Tibial artery (tissue), 4 donors: ENCODE measurements at places on chromosomes 3 and 15.

DNA sequence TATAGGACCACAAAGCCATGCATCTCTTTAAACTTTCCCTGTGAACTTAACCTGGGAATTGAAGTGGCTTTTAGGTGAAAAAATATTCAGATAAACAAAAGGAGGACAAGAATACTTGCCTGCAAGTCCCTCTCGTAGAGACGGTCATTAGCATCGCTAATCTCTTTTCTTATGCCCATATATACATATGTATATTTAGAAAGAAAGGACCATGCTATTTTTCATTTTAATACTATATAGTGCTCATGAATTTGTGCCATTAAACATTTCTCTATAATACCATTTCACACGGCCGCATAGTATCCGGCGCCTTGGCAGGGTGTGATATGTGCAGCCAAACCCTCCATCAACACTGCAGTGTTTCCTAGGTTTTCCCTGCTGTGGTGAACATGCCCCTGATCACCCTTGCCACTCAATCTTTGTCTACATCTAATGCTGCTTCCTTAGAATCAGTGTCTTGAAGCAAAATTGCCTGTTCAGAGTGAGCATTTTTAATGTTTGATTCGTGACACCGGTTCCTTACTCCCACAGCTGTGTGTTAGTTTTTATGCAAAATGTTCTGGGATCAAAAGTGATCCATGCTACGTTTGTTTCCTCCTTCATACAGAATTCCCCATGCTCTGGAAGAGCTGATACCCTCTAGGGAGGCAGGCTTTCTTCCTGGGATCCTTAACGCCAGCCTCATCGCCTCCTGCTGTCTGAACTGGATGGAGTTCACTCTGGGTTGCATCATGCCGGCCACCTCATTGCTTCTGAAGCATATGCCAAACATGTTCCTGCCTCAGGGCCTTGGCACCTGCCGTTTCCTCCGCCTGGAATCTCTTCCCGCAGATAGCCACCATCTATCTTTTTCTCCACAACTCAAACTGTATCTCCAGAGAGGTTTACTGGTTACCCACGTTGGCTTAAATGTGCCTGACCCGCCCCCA is 118.1 kb downstream of the FBLN2 start:
- H3K36me3 ChIP-seq: no peaks in the 10 kb centered on the region
- H3K27ac ChIP-seq: no peak overlapping the region
- no peak for DNase-seq
- H3K27me3 ChIP-seq: peaks cover 68% of the 10 kb centered on the region

- H3K27me3 ChIP-seq: no peaks in the 10 kb centered on the region
- peaks cover 46% of the 10 kb centered on the region for H3K4me1 ChIP-seq
- H3K36me3 ChIP-seq: no peaks in the 10 kb centered on the region
- no peak for DNase-seq
Measured at GRCh38 chr3:126104028-126104635, 20.2 kb upstream of the SLC41A3 start.

- H3K27me3 ChIP-seq: no peaks in the 10 kb centered on the region
- no peak overlapping the region for H3K4me3 ChIP-seq
- H3K27ac ChIP-seq: no peak overlapping the region
Measured at GRCh38 chr3:71454512-71455403, 128.8 kb downstream of the FOXP1 start.

DNA sequence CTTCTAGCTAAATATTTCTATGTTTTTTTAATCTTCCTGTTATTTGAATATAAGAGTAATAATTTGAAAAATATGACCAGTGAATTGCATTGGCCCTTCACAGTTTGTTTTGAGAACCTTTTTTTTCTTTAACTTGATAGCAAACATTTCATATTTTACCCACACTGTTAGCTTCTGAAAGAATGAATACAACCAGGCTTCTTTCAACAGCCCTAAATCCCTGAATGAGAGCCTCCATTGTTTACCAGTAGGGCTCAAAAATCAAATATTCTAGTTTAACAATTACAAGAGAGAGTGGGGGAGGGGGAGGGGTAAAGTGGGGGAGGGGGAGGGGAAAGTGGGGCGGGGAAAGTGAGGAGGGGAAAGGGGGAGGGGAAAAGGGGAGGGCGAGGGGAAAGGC is 14.5 kb upstream of the TOP2B start:
- H3K36me3 ChIP-seq: no peaks in the 10 kb centered on the region
- H3K27ac ChIP-seq: no peak overlapping the region
- no peaks in the 10 kb centered on the region for H3K4me1 ChIP-seq
- no peaks in the 10 kb centered on the region for H3K27me3 ChIP-seq
- DNase-seq: no peak

GRCh38 chr15:37015035-37015434 is 85.3 kb downstream of the MEIS2 start:
- peaks cover 12% of the 10 kb centered on the region for H3K4me1 ChIP-seq
- peak overlapping the region; percentile 38 for H3K4me3 ChIP-seq
- H3K27ac ChIP-seq: peak overlapping the region; percentile 18
- DNase-seq: no peak
